ENCODE measurements at places on chromosomes 3 and 15. TPM values are rescaled to one million over a fixed set of nuclear protein-coding genes. Genes with fewer than 3 reads are reported as not detected.
A peak's percentile ranks its signal among the peaks of the same experiment; 100 is the strongest.

- no peaks in the 10 kb centered on the region for H3K36me3 ChIP-seq
- no peak overlapping the region for H3K4me3 ChIP-seq
- no peak for DNase-seq
- H3K4me1 ChIP-seq = no peaks in the 10 kb centered on the region
These were observed 116.1 kb upstream of the TLE3 start for GRCh38 chr15:70213794-70214193.

GRCh38 chr15:66937588-66937987 lies 127.8 kb upstream of the SMAD3 start:
- no peaks in the 10 kb centered on the region for H3K27me3 ChIP-seq
- H3K36me3 ChIP-seq = no peaks in the 10 kb centered on the region
- no peak for DNase-seq
- H3K27ac ChIP-seq = no peak overlapping the region

- no peak overlapping the region for H3K4me3 ChIP-seq
- H3K27ac ChIP-seq = no peak overlapping the region
- H3K36me3 ChIP-seq = no peaks in the 10 kb centered on the region
- no peaks in the 10 kb centered on the region for H3K4me1 ChIP-seq
- DNase-seq = peak; percentile 51
These were observed 184.1 kb downstream of the ADAMTSL3 start for GRCh38 chr15:83837945-83838571.

- H3K36me3 ChIP-seq = no peaks in the 10 kb centered on the region
- H3K4me1 ChIP-seq = no peaks in the 10 kb centered on the region
- DNase-seq = no peak
- H3K4me3 ChIP-seq = no peak overlapping the region
These were observed 70.5 kb upstream of the BOC start for GRCh38 chr3:113140876-113141275.

GRCh38 chr3:106826791-106827311 lies 550.4 kb upstream of the CCDC54 start:
- no peaks in the 10 kb centered on the region for H3K4me1 ChIP-seq
- no peaks in the 10 kb centered on the region for H3K27me3 ChIP-seq
- no peak overlapping the region for H3K27ac ChIP-seq

- H3K4me1 ChIP-seq = no peaks in the 10 kb centered on the region
- no peaks in the 10 kb centered on the region for H3K36me3 ChIP-seq
- H3K27ac ChIP-seq = no peak overlapping the region
- no peak overlapping the region for H3K4me3 ChIP-seq
These were observed 13.9 kb downstream of the PRR23E start for GRCh38 chr3:127206611-127207516.

DNA sequence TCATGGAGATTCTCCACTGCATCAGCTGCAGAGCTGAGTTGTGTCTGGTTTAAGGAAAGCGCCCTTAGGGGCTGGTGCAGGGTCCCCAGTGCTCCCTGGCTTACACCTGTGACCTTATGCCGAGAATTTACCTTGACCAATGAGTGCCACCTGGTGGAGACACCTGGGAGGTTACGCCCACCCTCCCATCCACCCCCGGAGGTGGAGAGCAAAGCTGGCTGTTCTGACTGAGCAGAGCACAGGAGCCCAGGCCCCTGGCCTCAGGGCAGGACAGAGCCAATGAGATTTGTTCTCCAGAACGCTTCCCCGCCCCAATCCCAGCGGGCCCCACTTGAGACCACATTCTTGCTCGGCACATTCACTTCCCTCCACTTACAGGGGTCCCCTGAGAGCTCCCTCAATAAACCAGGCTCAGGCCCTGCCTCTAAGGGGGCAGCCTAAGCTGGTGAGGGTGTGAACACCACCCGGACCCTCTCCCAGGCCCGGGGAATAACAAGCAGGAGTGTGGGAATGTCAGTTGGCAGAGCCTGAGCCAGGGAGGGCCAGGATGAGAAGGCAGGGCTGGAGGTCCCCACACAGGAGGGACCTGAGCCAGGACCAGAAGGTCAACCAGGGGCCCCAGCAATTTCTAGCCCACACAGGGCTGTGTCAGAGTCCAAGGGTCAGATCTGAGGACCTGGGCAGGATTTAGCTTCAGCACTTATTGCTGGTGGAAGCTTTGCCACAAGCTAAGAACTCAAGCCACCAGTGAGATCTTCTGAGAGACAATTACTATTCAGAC lies 117.1 kb downstream of the TPRA1 start:
- H3K4me3 ChIP-seq = no peak overlapping the region
- peak; percentile 27 for DNase-seq
- no peak overlapping the region for H3K27ac ChIP-seq
- H3K4me1 ChIP-seq = no peaks in the 10 kb centered on the region
- no peaks in the 10 kb centered on the region for H3K36me3 ChIP-seq
- peaks cover 3% of the 10 kb centered on the region for H3K27me3 ChIP-seq

DNA sequence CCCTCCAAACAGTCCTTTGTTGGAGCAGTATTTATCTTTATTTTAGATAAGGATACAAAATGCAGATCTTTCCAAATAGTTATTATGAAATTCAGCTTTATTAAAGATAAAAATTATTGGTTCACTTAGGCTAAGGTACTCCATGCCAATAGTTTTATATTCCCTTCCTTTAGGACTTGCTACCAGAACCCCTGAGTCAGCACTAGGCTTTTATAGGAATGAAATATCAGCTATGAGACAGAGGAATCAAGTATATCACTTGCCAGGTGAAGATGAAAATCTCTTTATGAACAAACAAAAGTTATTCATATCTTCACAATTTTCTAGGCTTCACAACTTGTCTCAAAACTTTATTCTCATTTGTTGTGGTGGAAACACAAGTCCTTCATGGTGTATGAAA lies 221.5 kb downstream of the POLQ start:
- H3K27me3 ChIP-seq = no peaks in the 10 kb centered on the region
- no peaks in the 10 kb centered on the region for H3K4me1 ChIP-seq
- no peaks in the 10 kb centered on the region for H3K36me3 ChIP-seq
- no peak overlapping the region for H3K4me3 ChIP-seq
- no peak for DNase-seq

NANOGP8 gene
- not detected for total RNA-seq

PARP15 gene
- 0.12 TPM for total RNA-seq

FBN1 gene
- 1.7 TPM for total RNA-seq
